ENCODE measurements at places on chromosomes 2 and 18. TPM values are rescaled to one million over a fixed set of nuclear protein-coding genes. Genes with fewer than 3 reads are reported as not detected.

PARD3B gene
- total RNA-seq, result 6.8 TPM

COL6A3 gene
- 64.9 TPM for total RNA-seq

PXDN gene
- total RNA-seq, result 15.6 TPM

B3GNT7 gene
- 7.7 TPM for total RNA-seq

NOL4 gene
- total RNA-seq, result not detected

IL1F10 gene
- total RNA-seq, result not detected

FHL2 gene
- 1,567 TPM for total RNA-seq

ABI2 gene
- total RNA-seq, result 44.7 TPM

ACOXL gene
- total RNA-seq, result not detected

LRRC30 gene
- total RNA-seq, result not detected

SCG2 gene
- not detected for total RNA-seq

MCEE gene
- total RNA-seq, result 38.3 TPM

OR6B2 gene
- not detected for total RNA-seq

SERPINB4 gene
- total RNA-seq, result not detected

OTX1 gene
- total RNA-seq, result not detected

THSD7B gene
- total RNA-seq, result 0.59 TPM

NDUFAF7 gene
- total RNA-seq, result 23.0 TPM

ELAC1 gene
- 3.3 TPM for total RNA-seq

HOXD8 gene
- total RNA-seq, result 0.32 TPM

CFAP53 gene
- total RNA-seq, result 0.11 TPM

FOSL2 gene
- total RNA-seq, result 45.7 TPM

EN1 gene
- total RNA-seq, result not detected

RPL37A gene
- total RNA-seq, result 1,979 TPM

SEPTIN10 gene
- total RNA-seq, result 49.3 TPM

NCKAP5 gene
- total RNA-seq, result 7.9 TPM

YES1 gene
- 21.8 TPM for total RNA-seq

FRZB gene
- 1.4 TPM for total RNA-seq
